Left ventricle myocardium superior (tissue), 1 donor: ENCODE measurements at places on chromosomes 7 and 10. TPM values are rescaled to one million over a fixed set of nuclear protein-coding genes. Genes with fewer than 3 reads are reported as not detected.

DNA sequence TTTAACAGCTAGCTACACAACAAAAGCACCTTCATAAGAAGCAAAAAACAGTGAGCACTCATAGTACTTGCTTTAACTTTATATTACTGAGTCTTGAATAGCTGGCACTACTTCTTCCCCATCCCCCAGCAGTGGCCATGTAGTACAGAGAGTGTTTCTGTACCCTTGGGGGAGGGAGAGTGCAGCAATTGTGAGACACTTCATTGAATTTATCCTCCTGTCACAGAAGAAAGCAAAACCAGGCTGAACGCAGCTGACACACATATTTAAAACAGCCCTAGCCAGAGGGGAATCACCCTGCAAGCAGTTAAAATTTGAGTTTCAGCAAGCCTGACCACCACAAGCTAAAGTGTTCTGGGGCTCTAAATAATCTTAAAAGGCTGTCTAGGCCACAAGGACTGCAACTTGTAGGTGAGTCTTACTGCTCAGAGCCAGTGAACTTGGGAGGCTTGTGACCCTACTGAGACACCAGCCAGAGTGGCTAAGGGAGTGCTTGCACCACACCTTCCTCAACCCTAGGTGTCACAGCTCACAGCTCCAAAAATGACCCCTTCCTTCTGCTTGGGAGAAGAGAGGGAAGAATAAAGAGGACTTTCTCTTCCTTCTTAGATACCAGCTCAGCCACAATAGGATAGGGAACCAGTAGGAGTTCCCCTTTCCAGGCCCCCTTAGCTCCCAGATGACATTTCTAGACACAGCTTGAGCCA lies 97.7 kb upstream of the MEOX2 start:
- no peak for DNase-seq

DNA sequence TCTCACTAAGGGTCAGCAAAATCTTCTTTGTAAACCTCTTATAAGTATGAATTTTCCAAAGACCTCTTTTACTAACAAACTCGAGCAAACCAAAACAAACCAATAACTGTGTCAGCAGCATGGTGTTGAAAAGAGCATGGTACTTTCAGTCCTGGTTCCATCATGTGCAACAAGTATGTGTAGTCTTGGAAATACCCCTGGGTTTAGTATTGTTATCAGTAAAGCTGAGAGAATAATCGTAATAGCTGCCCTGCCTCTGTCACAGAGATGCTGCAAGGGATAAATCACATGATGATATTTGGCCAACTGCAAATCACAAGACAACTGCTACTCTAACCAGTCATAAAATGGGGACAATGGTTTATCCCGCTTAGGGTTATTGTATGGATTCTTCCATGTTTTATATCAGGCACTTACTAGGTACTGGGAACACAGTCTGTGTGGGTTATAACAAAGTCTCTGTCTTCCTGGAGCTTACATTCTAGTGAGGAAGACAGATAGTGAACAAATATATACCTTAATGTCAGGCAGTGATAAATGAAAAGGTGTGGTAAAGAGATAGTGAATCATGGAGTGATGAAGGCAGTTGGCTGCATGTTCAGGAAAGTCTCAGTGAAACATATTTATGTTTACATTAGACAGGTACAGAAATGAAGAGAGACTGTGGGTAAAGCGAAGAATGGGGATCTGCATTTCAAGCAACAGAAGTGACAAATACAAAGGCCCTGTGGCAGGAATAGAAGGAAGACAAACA lies 60.5 kb upstream of the C10orf90 start:
- DNase-seq = no peak

DNA sequence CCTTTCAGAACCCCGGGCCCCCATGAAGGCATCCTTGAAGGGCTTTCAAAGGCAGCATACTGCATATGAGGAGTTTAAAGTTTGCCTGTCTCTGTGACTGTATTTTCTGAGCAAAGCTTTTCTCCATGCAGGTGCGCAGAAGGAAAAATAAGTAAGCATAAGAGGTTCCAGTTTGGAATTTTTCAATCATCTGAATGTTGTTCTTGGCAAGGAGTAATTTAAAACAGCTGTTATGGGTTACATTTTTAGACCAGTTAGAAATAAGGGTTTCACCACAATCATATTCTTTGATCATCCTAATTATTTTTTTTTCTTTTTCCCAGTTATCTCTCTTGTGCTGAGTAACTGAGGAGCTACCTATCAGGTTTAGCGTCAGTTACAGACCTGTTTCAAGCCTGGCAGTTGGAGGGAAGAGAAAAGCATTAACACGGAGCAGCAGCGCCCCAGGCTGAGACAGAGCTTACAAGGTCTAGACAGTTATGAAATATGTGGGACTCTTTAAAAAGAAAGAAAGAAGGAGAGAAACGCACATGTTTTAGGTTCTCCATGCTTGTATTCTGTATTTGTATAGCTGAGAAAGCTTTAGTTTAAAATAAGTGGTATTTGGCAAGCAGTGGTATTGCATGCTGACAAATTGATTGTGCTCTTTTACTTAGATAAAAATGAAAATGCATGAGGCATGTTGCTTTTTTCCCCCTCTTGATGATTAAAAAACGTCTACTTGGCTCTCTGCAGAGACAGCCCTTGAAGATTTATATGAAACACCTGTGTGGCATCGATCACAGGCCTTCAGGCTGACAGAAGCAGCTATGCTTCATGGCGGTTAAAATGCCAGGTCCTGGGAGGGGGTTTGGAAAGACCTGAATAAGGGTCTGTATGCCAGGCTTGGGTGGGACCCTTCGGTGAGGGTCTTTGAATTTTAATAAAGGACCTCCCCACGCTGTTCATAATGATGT lies 157.6 kb downstream of the GRK5 start:
- no peak for DNase-seq

DNA sequence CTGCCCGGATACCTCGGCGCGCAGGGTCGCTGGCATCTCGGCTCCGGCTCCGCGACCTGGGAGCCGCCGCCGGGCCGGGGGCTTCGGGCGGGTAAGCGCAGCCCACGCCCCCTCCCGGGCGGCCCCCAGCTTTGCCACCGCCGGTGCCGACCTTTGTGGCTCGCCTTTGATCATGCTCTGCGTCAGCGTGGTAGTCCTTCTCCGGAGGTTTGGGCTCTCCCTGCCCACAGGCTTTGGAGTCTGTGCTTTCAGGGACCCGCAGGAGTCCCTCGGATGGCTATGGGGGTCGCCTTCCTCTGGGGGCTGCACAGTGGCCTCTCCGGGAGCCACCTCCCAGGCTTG lies 7.3 kb downstream of the ATP6V1F start:
- no peak for DNase-seq

- DNase-seq = peak; percentile 38
Measured at GRCh38 chr10:100341953-100342626, 4.9 kb upstream of the SCD start.

Gene ABCF2
- 27.6 TPM for total RNA-seq

Gene AKR1C4
- not detected for total RNA-seq

- no peak for DNase-seq
Measured at GRCh38 chr7:94177441-94177840, 173.3 kb upstream of the BET1 start.

Gene CCDC146
- total RNA-seq = 11.0 TPM

DNA sequence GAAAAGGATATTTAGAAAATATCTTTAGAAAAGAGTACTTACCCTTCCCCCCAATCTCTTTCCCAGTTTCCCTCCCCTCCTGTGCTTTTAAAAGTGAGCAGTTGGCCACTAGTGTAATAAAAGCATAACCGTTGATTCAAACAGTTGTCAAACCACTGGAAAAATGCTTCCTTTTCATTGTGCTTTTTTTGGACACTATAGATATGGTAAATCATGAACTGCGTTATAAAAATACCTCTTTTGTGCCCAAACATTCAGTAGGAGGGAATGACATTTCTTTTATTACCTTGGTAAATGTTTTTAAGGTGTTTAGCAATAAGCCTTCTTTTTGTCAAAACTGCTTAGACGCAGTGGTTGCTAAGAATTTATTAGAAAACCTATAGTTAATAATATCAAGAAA lies 232.4 kb downstream of the SLC25A13 start:
- DNase-seq = no peak

Gene C10orf62
- 0.35 TPM for total RNA-seq

DNA sequence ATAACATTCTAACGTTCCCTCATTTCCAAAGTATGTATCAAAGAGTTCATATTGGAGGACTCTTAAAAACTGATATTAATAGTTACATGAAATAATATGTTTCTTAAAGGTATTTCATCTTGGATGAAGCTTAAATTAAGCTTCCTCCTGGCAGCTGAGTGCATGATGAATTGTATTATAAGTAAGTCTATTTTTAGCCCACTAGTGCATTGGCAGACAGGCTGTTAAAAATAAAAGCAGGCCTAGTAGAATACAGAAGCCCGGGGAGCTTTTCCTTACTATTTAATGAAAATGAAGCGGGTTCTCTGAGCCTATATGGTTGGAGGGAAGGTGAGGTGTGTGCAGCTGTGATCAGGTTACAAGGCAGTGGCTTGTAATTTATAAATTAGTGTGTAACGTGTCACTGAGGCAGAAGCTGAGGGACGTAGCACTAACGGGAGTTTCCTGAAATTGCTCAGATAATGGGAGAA lies 130.7 kb upstream of the KMT2E start:
- no peak for DNase-seq

Gene TSPAN15
- total RNA-seq = 8.3 TPM

- DNase-seq = peak; percentile 60
Measured at GRCh38 chr7:149615690-149616270, 118.2 kb upstream of the ZNF746 start.

DNA sequence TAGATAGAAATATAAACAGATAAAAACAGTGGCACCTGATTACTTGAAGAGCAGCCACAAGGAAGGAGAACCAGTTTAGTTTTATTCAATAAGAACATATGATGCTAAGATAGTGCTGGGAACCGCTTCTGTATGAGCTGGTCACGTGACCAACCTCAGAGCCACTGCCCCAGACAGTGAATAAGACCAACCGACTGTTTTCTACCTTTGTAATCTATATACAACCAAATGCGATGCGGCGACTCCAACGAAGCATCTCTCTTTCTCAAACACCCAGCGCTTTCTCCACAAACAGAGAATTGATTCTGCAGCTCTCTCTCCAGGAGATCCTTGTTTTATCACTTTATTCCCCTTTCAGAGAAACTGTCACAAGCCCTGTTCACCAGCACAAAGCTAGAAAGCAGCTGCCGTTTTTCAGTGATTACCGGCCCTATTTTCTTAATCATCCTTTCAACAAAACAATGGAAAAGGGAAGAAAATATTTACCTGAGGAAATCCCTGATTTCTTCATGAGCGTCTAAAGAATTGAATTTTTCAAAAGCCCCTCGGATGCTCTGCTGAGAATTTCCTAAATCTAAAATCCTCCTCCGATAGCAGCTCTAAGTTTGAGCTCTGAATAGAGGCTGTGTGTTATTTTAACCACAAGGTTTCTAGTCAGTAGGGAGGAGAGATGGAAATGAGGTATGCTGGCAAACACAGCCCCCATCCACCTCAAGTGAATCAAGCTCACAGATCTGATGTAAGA lies 55.7 kb upstream of the JCAD start:
- no peak for DNase-seq

Gene SMKR1
- not detected for total RNA-seq

DNA sequence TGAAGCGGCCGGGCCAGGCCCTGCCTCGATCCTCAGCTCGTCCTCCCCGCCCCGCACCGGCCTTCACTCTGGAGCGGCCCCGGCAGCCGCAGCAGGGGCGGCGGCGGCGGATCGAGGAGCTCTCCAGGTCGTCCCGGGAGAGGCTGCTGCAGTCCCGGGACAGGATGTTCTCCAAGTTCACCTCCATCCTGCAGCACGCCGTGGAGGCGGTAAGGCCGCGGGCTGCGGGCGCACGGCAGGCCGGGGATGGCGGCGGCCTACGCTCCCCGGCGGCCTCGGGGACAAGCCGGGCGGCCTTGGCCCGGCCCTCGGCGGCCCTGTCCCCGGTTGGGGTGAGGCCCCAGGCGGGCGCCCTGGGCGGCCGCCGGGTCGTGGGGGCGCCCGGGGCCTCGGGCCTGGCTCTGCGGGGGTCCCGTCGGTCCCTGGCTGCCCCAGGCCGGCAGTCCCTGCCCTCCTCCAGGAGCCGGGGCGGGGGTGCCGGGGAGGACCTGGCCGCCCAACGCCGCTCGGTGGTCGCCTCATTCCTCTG lies 399 bp downstream of the FHIP2A start:
- no peak for DNase-seq

- no peak for DNase-seq
Measured at GRCh38 chr7:88523645-88524044, 217.0 kb upstream of the STEAP4 start.

- no peak for DNase-seq
Measured at GRCh38 chr7:4021413-4021812, 660.7 kb upstream of the FOXK1 start.

GRCh38 chr7:1093916-1094508 lies 6.1 kb downstream of the GPER1 start:
- DNase-seq = no peak

GRCh38 chr10:34305189-34305588 lies 509.9 kb downstream of the PARD3 start:
- DNase-seq = no peak

GRCh38 chr7:86012971-86013370 lies 630.7 kb upstream of the GRM3 start:
- DNase-seq = no peak

GRCh38 chr7:105906695-105907094 lies 30.3 kb upstream of the ATXN7L1 start:
- DNase-seq = no peak

Gene C7orf33
- total RNA-seq = not detected

- DNase-seq = no peak
Measured at GRCh38 chr10:33212061-33212748, 122.3 kb downstream of the NRP1 start.

DNA sequence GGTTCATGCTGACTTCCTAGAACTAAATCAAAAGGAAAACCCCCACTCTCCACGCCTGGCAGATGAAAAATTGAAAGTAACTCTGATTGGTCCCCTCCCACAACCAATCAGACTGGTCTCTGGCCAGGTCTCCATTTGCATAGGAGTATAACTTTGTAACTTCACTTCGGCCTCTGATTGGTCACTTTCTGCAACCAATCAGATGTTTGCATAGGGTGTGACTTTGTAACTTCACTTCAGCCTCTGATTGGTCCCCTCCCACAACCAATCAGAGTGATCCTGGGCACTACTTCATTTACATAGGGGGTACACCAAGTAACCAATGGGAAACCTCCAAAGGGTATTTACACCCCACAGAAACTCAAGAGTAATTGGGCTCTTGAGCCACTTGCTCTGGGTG lies 306.6 kb upstream of the PFKP start:
- no peak for DNase-seq
